ENCODE measurements at places on chromosomes 4 and X.

GRCh38 chr4:37882665-37883296, 8.1 kb upstream of the TBC1D1 start:
- DNase-seq, result no peak

DNA sequence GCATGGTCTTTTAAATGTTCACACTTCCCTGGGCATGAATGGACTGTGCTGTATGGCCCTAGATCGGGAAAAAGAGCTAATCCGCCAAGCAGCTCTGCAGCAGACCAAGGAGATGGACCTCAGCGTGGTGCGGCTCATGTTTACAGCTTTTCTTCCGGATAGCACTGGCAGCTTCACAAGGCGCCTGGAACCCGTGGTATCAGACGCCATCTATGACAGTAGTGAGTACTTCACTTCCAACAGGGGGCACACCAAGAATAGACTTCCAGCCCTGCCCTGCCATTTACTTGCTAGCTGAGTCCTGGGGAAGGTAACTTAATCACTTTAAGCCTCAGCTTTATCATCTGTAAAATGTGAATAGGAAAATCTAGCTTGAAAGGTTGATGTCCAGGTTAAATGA, 77.7 kb downstream of the NFKB1 start:
- no peak for DNase-seq

GRCh38 chr4:8538703-8539567, 41.3 kb upstream of the GPR78 start:
- DNase-seq, result no peak

- DNase-seq, result no peak
Observed at GRCh38 chr4:39682138-39682537, 15.8 kb upstream of the UBE2K start.

DNA sequence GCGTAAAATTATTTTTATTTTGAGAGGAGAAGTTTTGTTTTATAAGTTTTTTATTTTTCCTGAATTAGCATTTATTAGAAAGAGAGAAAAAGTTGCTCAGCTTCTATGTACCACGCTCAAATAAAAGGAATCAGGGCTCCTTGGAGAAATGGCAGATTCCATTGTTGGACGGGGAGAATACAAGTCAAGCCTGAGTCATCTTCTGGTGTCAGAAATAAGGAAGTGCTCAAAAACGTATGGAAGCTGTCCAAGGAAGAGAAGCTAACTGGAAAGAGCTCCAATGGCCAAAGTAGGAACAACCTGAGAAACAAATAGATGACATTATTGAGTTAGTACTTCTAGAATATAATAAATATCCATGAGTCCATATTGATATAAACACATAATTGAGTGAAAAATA, 89.3 kb upstream of the NEIL3 start:
- no peak for DNase-seq

- no peak for DNase-seq
Observed at GRCh38 chrX:124887572-124887971, 432.1 kb upstream of the TEX13C start.

GRCh38 chr4:158068068-158068467, 104.8 kb downstream of the GASK1B start:
- no peak for DNase-seq

DNA sequence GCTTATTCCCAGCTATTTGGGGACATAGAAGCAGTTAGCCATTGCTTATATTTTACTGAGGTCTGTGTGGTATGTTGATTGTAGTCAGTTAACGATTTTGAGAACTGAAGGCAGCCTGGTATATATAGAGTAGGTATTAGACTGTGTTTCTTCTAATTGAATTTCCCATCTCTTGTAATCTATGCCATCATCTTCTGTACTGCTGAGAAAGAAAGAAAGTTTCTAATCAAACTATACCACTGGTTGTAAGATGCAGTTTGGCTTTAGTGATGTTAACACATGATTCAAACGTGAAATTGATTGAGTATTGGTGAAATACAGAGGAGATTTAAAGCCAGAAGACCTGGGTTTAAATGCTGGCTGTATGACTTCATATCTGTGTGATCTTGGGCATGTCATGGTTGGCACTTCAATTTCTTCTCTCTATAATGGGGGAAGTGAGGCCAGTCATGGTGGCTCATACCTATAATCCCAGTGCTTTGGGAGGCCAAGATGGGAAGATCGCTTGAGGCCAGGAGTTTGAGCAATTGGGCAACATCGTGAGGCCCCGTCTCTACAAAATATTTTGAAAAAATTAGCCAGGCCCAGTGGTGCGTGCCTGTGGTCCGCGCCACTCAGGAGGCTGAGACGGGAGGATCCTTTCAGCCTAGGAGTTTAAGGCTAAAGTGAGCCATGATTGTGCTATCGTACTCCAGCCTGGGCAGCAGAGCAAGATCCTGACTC, 11.6 kb downstream of the HTT start:
- DNase-seq, result no peak

DNA sequence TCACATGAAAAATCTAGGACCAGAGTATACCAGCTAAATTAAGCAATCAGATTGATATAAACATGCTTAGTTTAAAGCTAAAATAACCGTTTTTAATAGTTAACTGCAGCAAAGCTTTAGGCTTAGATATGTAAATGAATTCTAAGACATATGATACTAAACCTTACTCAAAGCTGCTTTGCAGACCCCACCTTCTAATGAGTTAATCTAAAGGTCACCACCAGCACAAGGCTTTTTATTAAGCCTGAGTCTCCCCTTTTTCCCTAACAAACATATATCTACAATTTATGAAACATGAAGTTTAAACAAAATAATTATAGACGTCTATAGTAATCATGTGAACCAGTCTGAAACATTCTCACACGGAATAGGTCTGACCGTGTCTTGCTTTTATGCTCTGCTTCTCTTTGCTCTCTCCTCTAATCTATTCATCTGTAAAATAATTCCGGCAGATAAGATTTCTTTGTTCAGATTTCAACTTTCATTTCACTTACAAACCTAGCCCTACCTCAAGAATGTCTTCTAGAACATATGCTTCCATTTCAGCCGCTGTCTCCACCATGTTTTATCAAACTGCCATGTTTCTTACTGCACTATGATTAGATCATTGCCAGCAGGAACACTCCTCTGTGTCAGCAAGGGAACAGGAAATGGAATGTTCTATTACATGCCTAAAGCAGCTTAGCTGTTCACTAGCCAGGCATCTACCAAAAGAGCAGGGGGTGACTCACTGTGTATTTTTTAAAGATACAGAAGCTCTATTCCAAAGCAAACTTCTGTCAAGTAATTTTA, 35.9 kb downstream of the ANKRD17 start:
- peak; percentile 93 for DNase-seq

DNA sequence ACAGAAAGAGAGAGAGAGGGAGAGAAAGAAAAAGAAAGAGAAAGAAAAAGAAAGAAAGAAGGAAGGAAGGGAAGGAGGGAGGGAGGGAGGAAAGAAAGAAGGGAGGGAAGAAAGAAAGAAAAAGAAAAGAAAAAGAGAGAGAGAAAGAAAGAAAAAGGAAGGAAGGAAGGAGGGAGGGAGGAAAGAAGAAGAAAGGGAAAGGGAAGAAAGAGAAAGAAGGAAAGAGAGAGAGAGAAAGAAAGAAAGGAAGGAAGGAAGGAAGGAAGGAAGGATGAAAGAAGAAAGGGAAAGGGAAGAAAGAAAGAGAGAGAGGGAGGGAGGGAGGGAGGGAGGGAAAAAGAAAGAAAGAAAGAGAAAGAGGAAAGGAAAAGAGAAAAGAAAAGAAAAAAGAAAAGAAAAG, 10.8 kb downstream of the OPHN1 start:
- no peak for DNase-seq

DNA sequence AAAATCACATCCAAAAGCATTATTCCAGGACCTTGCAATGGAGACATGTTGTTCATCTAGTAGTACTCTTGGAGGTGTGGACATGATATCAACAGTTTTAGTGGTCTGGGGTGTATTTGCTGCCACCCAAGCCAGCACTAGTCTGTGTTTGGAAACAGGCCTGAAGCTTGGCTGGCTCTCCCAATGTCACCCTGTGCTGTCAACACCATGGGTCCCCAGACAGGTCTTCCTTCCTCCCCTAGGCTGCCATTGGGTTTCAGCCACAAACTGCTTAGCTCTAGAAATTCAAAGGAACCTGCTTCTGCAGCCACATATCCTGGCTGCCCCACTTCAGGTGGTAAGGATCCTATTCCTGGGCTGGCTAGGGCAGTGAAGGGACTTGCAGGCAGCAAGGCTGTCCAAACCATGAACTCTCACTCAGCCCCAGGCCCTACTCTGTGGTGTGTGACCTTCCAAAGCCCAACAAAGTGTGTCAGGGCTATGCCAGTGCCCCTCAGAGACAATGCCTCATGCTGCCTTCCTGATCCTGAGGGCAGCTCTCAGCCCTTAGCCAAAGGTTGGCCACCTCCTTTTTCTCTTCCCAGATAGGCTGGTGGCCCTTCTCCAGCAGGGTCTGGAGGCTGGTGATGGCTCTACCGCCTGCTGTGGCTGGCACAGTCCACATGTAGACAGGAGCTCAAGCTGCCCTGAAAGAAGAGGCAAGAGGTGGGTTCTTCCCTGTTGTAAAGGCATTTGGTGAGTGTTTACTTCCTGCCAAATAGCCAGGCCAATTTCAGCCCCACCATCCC, 18.3 kb downstream of the AMER1 start:
- DNase-seq, result no peak

DNA sequence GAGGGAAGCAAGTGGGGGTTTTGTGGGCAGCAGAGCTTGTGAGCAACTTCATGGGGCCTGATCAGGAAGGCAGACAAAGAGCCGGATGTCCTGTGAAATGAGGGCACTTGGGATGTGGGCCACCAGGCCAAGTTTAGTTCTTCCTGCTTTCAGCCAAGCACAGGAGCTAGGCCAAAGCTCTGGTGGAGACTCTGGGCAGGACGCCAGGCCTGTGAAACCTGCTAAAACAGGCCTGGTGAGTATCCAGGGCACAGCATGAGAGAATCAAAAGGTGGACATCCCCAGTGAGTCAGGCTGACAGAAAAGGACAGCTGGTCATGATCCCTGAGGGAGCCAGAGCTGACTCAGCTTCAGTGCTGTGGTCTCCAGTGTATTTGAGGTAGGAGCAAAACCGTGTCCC, 95.7 kb downstream of the NPNT start:
- peak; percentile 48 for DNase-seq

GRCh38 chr4:10738826-10739489, 54.4 kb upstream of the CLNK start:
- DNase-seq, result no peak

DNA sequence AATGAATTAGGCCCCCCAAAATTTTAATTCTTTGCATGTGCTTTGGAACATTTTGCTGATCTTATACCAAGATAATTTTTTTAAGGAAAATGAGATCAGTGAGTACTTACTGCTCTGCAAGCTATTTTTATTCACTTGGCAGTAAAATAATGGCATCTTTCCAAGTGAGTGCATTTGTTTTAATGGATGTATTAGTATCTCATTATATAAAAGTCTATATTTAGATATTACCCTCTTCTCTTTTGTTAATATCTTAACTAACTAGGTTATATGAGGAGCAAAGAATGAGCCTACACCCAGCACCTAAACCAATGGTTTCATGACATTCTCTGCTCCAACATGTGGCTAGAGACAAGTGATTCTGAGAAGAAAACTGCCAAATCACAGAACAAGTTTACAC, 21.1 kb upstream of the ARAF start:
- DNase-seq, result no peak

DNA sequence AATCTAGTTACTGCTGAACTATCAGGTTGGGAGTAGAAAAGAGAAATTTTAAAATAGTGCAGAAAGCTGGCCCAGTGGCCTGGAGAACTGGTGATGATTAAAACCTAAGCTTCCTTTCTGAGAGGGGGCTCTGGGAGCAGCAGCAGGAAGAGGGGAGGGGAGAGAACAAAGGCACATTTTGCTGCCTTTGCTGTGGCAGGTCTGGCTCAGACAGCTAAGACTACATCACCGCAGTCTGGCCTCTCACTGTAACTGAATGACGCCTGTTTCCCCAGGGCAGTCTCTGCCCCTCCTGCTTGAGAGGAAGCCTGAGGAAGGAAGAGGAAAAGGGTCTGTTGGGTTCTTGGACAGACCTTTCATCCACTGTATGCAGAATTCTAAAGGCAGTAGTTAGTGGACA, 148.5 kb downstream of the FRAS1 start:
- DNase-seq, result no peak

- DNase-seq, result no peak
Observed at GRCh38 chr4:52164116-52164515, 113.0 kb downstream of the SPATA18 start.

- peak; percentile 89 for DNase-seq
Observed at GRCh38 chr4:128871948-128872347, 62.4 kb downstream of the JADE1 start.

DNA sequence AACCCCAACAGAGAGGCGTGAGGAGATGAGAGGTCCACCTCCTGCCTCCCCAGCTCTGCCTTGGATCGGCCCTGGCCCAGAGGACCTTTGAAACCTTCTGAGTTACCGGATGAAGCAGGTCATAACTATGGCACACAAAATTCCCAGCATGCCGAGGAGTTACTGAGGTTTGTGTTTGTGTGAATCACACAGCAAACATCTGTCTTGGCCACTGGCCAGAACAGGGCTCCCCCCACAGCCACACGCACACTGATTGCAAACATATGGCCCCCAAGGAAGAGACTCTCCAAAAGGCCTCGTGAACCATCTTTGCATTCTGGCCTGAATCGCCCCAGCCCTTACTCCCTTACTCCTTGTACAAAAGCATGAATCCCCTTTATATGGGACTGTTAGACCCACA, 18.9 kb downstream of the RPS4X start:
- DNase-seq, result peak; percentile 41

- no peak for DNase-seq
Observed at GRCh38 chrX:131257367-131257766, 31.7 kb downstream of the IGSF1 start.

DNA sequence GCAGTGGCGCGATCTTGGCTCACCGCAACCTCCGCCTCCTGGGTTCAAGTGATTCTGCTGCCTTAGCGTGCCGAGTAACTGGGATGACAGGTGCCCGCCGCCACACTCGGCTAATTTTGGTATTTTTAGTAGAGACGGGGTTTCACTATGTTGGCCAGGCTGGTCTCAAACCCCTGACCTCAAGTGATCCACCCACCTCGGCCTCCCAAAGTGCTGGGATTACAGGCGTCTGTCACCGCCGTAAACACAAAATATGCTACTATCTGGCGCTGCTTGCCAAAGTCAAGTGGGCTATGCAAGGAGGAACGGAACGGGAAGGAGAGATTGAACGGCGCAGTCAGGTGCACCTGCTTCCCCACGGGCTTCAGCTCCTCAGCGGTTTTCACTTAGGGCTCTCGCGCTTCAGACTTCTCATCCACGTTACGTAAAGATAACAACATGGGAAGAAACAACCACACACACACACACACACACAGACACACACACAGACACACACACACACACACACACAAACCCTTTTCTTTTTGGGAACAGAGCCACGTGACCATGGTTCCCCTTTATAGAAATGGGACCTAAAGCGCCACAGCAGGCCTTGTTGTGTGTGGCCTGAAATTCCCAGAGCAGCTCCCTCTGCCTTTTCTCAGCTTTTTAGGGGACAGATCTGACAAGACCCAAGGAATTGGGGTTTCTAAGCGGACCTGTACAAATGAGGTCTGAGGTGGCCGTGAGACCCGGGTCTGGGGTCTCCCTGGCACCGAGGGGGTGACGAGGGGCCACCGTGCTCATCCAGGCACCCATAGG, 1.5 kb downstream of the P2RY8 start:
- no peak for DNase-seq

- DNase-seq, result no peak
Observed at GRCh38 chr4:109051054-109051453, 251.4 kb downstream of the COL25A1 start.

- peak; percentile 11 for DNase-seq
Observed at GRCh38 chr4:78320349-78320935, 231.1 kb upstream of the ANXA3 start.

GRCh38 chr4:80788798-80789197, 241.7 kb upstream of the BMP3 start:
- peak; percentile 17 for DNase-seq

Measured in non-pigmented ciliary epithelial cell (primary cell).